PC-3 (cell line): ENCODE measurements at places on chromosomes 1 and 21. TPM values are rescaled to one million over a fixed set of nuclear protein-coding genes. Genes with fewer than 3 reads are reported as not detected.

POTED gene
- not detected in 2 replicates for total RNA-seq

CFAP74 gene
- total RNA-seq = 0.23 TPM in 1 of 2 replicates, not detected in the other

L1TD1 gene
- not detected in 2 replicates for total RNA-seq

ZBTB40 gene
- 20.2 and 21.6 TPM in 2 replicates for total RNA-seq

RIMS3 gene
- total RNA-seq = 2.9 and 4.2 TPM in 2 replicates

MPZ gene
- total RNA-seq = 0.18 TPM in 1 of 2 replicates, not detected in the other

KANK4 gene
- total RNA-seq = not detected in 2 replicates

IL20 gene
- total RNA-seq = not detected in 2 replicates

LGALS8 gene
- total RNA-seq = 45.7 and 47.9 TPM in 2 replicates

FGGY gene
- total RNA-seq = 7.4 and 10.1 TPM in 2 replicates

OR10X1 gene
- not detected in 2 replicates for total RNA-seq

ERICH3 gene
- total RNA-seq = not detected in 2 replicates

GCSAML gene
- not detected in 2 replicates for total RNA-seq

CLCA4 gene
- total RNA-seq = not detected in 2 replicates

DNA sequence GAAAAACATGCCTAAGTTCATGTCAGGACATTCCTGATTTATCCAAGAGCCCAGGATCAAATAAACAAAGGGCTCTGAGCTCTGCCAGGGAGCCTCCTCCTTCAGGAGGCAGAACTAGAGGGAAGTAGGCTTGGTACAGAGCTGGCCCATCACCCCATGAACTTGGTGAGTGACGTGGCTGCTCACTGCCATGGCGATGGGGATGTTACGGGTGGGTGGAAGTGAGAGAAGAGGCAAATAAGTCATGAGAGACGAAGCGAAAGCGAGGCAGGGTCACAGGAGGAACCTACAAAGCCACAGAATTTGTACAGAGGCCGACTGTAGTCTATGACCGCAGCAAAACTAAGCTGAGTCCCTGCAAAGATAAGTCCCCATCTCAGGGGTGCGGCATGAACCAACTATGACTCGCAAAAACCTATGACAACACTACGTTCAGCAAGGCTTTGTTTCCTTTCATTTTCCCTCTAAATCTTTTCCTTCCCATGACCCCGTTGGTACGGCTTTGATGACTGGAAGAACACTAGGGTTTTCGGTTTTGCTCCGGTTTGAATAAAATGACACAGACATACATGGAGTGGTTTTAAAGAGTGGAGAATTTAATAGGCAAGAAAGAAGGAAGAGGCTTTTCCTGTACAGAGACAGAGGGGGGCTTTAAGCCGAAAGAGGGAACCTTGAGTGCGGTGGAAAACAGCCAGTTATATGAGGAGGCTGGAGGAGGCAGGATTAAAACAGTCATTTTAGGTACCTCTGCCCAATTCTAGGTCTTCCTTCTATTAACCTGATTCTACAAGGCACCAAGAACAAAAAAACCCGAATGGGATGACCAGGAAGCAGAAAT lies 74.1 kb downstream of the CD46 start:
- peak overlapping the region; percentile 90 for H3K27ac ChIP-seq
- no peaks in the 10 kb centered on the region; the same call in 1 of the 2 replicates for H3K36me3 ChIP-seq
- peak; percentile 51 for DNase-seq
- peak overlapping the region; percentile 53 for H3K4me3 ChIP-seq

GRCh38 chr1:229582011-229582694 lies 23.6 kb upstream of the ABCB10 start:
- peaks cover 12% of the 10 kb centered on the region; the same call in 1 of the 2 replicates for H3K4me1 ChIP-seq
- no peak for DNase-seq
- H3K27ac ChIP-seq = no peak overlapping the region
- H3K36me3 ChIP-seq = no peaks in the 10 kb centered on the region

- peaks cover 13% of the 10 kb centered on the region for H3K4me1 ChIP-seq
- no peaks in the 10 kb centered on the region for H3K36me3 ChIP-seq
- no peak for DNase-seq
- no peak overlapping the region for H3K27ac ChIP-seq
Measured at GRCh38 chr1:183038913-183039312, 15.7 kb downstream of the LAMC1 start.

GRCh38 chr1:169618367-169618766 lies 11.6 kb downstream of the SELP start:
- DNase-seq = no peak
- no peak overlapping the region for H3K4me3 ChIP-seq
- H3K36me3 ChIP-seq = no peaks in the 10 kb centered on the region
- H3K27ac ChIP-seq = no peak overlapping the region
- H3K27me3 ChIP-seq = peaks cover 58% of the 10 kb centered on the region; the same call in 1 of the 2 replicates

DNA sequence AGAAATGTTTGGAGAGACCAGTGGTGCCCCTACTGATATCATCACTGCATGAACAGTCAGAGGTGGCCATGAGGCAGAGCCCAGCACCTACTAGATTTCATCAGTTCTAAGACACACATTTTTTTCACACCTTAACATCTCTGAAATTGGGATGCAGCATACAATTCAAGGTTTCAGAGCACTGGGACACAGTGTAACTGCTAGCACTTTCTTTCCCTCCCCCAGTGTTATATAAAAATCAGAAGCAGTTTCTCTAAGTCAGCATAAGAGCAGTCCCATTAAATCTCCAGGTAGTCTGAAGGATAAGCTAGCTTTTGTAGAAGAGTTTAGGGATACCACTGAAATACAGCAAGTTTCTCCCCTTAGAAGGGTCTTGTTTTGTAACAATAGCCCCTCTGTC lies 10.0 kb upstream of the ANGPTL7 start:
- H3K4me3 ChIP-seq = no peak overlapping the region
- H3K27me3 ChIP-seq = no peaks in the 10 kb centered on the region
- H3K36me3 ChIP-seq = peaks cover 12% of the 10 kb centered on the region; the same call in 1 of the 2 replicates
- H3K27ac ChIP-seq = no peak overlapping the region

DNA sequence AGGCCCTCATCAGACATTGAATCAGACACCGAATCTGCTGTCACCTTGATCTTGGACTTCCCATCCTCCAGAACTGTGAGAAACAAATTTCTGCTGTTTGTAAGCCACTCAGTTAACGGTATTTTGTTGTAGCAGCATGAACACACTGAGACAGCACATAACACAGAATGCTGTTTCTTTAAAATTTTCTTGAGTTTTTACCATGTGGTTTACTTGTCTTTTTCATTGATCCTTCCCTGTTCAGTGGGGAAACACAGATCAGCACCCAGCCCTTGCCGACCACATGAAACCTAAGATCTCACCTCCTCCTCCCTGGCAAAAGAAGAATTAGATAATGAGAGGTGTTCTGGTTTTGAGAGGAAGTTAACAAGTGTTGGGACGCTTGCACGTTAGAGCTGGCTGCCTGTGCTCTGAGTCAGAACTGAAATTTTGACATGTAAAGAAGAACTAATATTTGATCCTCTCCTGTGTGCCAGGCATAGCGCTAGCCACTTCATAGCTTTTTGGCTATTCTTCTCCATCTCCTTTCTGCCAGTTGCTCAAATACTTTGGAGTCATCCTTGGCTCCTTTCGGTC lies 179.6 kb downstream of the DHRS3 start:
- peak; percentile 55 for DNase-seq
- 0 out of 2 replicates have a peak, but pooled peaks cover 4% of the 10 kb centered on the region for H3K36me3 ChIP-seq
- peaks cover 56% of the 10 kb centered on the region for H3K4me1 ChIP-seq
- H3K27ac ChIP-seq = peak overlapping the region; percentile 26; the same call in 1 of the 2 replicates
- no peak overlapping the region for H3K4me3 ChIP-seq

GRCh38 chr1:81312272-81312754 lies 488.4 kb upstream of the ADGRL2 start:
- peaks cover 54% of the 10 kb centered on the region for H3K27me3 ChIP-seq
- H3K4me1 ChIP-seq = no peaks in the 10 kb centered on the region
- no peaks in the 10 kb centered on the region for H3K36me3 ChIP-seq
- no peak overlapping the region for H3K4me3 ChIP-seq
- no peak for DNase-seq
- no peak overlapping the region for H3K27ac ChIP-seq

DNA sequence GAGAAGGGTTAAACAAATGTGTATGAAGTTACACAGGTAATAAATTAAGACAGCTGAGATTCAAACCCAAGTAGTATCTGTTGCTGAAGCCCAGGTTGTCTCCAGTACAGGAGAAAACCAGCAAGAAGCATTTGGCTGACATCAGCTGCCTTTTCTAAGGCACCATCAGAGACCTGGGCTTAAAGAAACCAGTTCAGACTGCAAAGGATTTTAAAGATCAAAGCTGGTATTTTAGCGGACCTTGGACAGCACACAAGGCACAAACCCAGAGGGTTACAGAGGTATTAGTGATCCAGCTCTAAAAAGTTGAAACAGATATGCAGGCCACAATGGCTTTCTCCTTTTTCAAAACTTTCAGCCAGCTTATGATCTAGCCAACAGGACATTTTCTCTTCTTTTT lies 23.4 kb downstream of the BEND5 start:
- H3K27me3 ChIP-seq = no peaks in the 10 kb centered on the region
- no peak overlapping the region for H3K4me3 ChIP-seq
- no peak overlapping the region for H3K27ac ChIP-seq
- no peaks in the 10 kb centered on the region for H3K36me3 ChIP-seq
- no peaks in the 10 kb centered on the region for H3K4me1 ChIP-seq

- no peak overlapping the region for H3K4me3 ChIP-seq
- H3K27ac ChIP-seq = no peak overlapping the region
- no peaks in the 10 kb centered on the region for H3K27me3 ChIP-seq
- H3K4me1 ChIP-seq = no peaks in the 10 kb centered on the region
Measured at GRCh38 chr1:32891630-32892029, 5.3 kb downstream of the HPCA start.

GRCh38 chr1:27126391-27126790 lies 28.5 kb downstream of the SLC9A1 start:
- DNase-seq = no peak
- H3K4me3 ChIP-seq = no peak overlapping the region
- peaks cover 14% of the 10 kb centered on the region for H3K4me1 ChIP-seq
- peaks cover 4% of the 10 kb centered on the region; the same call in 1 of the 2 replicates for H3K36me3 ChIP-seq
- no peaks in the 10 kb centered on the region for H3K27me3 ChIP-seq

- H3K4me1 ChIP-seq = no peaks in the 10 kb centered on the region
- DNase-seq = no peak
- H3K27ac ChIP-seq = no peak overlapping the region
- no peak overlapping the region for H3K4me3 ChIP-seq
- no peaks in the 10 kb centered on the region for H3K36me3 ChIP-seq
Measured at GRCh38 chr1:170885551-170885950, 49.8 kb upstream of the MROH9 start.

- peak overlapping the region; percentile 99 for H3K27ac ChIP-seq
- H3K36me3 ChIP-seq = no peaks in the 10 kb centered on the region
- DNase-seq = peak; percentile 84
- peaks cover 34% of the 10 kb centered on the region for H3K4me1 ChIP-seq
- H3K4me3 ChIP-seq = peak overlapping the region; percentile 21; the same call in 1 of the 2 replicates
Measured at GRCh38 chr1:202046227-202046626, 35.8 kb downstream of the ELF3 start.

GRCh38 chr21:45081636-45082035 lies 7.3 kb downstream of the ADARB1 start:
- no peak overlapping the region for H3K27ac ChIP-seq
- no peaks in the 10 kb centered on the region for H3K36me3 ChIP-seq
- H3K27me3 ChIP-seq = no peaks in the 10 kb centered on the region
- no peak overlapping the region for H3K4me3 ChIP-seq
- H3K4me1 ChIP-seq = peaks cover 12% of the 10 kb centered on the region
- no peak for DNase-seq

DNA sequence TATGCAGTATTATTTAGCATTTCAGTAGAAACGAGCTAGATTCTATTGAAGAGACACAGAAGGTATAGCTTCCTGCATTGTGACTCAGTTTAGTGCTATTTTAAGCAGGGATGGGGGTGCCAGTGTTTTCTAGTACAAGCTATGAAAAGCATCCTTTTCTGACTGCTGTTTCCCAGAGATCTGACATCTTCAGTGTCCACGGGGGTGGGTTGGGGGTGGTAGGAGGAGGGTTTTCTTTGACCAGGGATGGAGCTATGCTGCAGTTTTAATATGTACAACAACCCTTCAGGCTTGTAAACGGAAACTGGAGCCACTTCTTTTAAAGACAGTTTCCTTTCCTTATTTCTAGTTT lies 2.7 kb upstream of the NEGR1 start:
- H3K4me1 ChIP-seq = peaks cover 34% of the 10 kb centered on the region
- no peaks in the 10 kb centered on the region for H3K36me3 ChIP-seq
- no peaks in the 10 kb centered on the region for H3K27me3 ChIP-seq
- peak overlapping the region; percentile 83 for H3K27ac ChIP-seq

- no peak for DNase-seq
- H3K27me3 ChIP-seq = no peaks in the 10 kb centered on the region
- H3K27ac ChIP-seq = no peak overlapping the region
- H3K36me3 ChIP-seq = no peaks in the 10 kb centered on the region
Measured at GRCh38 chr21:46022551-46023525, 41.3 kb downstream of the COL6A1 start.

DNA sequence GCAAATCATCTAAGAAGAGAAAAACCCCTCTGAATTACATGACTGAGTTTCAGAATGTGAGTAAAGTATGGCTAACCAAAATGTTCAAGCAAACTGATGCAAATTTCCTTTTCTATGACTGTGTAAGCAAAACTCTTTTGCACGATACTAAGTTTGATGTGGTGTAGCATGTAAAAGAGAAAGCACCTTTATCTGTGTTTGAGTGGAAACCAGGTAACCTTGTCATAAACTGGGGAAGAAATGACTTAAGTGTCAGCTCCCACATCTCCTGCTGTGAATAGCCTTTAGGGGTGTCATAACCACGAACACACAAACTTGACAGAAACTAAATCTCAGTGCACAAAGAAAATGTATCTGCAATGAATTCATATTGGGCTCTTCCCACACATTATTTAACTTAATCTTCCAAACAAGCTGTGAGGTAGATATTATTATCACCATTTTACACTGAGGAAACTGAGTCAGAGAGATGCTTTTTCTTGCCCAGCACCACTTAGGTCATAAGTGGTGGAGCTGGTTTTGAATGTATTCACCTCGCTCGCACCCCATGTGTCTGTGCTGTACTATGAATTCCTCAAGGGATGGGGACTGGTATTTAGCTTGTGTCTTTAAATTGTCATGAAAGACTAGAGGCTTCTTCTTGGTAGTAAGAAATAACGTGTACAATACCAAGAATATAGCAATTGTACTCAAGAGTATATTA lies 32.9 kb upstream of the IL12RB2 start:
- no peaks in the 10 kb centered on the region for H3K27me3 ChIP-seq
- no peak overlapping the region for H3K4me3 ChIP-seq
- DNase-seq = no peak

- H3K4me3 ChIP-seq = no peak overlapping the region
- H3K36me3 ChIP-seq = peaks cover 32% of the 10 kb centered on the region
- DNase-seq = no peak
- no peak overlapping the region for H3K27ac ChIP-seq
- H3K4me1 ChIP-seq = no peaks in the 10 kb centered on the region
Measured at GRCh38 chr1:22077728-22078127, 25.2 kb downstream of the CDC42 start.

- 0 out of 2 replicates have a peak, but pooled peaks cover under 1% of the 10 kb centered on the region for H3K4me1 ChIP-seq
- DNase-seq = no peak
- H3K4me3 ChIP-seq = no peak overlapping the region
- no peaks in the 10 kb centered on the region for H3K27me3 ChIP-seq
- H3K36me3 ChIP-seq = peaks cover 13% of the 10 kb centered on the region; the same call in 1 of the 2 replicates
- H3K27ac ChIP-seq = no peak overlapping the region
Measured at GRCh38 chr1:2251786-2252185, 23.7 kb downstream of the SKI start.

DNA sequence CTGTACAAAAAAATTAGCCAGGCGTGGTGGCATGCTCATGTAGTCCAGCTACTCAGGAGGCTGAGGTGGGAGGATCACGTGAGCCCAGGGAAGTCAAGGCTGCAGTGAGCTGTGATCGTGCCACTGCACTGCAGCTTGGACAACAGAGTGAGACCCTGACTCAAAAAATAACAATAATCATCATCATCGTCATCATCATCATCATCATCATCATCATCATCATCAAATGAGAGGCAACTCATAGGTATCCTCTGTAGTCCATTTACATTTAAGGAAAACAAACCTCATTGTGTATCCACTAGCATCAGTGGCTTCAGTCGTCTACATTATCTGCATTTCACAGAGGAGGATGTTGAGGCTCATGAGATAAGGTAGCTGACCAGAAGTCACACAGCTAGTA lies 68.8 kb upstream of the SELENON start:
- no peaks in the 10 kb centered on the region for H3K36me3 ChIP-seq
- DNase-seq = no peak
- H3K4me3 ChIP-seq = no peak overlapping the region
- no peaks in the 10 kb centered on the region for H3K4me1 ChIP-seq
- no peak overlapping the region for H3K27ac ChIP-seq
